ENCODE measurements at places on chromosomes 11 and 22.

DNA sequence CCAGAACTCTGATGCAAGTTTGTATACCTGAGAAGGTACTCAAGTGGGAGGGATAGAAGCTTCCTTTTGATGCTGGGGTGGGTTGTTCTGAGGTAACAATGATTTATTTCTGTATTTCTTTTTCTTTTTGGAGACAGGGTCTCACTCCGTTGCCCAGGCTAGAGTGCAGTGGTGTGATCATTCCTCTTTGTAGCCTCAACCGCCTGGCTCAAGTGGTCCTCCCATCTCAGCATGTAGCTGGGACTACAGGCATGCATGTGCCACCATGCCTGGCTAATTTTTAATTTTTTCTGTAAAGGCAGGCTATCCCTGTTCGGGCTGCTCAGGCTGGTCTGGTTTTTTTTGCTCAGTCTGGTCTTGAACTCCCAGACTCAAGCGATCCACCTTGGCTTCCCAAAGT, 7.9 kb downstream of the KDM2A start:
- no peak for DNase-seq

DNA sequence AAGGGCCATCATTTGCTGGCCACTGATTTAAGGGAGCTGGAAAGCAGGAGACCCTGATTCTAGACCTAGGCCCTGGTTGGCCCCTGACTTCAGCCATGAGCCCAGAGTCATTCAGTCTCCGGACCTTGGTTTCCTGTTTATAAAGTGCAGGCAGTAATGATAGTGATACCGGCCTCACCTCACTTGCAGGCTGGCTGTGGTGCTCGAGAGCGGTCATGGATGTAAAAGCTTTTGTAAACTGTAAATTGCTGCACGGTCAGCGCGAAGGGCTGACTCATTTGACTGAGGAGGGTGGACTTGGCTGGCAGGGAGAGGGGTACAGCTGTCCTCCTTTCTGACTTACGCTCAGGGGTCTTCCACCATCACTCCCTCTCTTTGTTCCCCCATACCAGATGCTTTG, 37.4 kb downstream of the FBLN1 start:
- no peak for DNase-seq

DNA sequence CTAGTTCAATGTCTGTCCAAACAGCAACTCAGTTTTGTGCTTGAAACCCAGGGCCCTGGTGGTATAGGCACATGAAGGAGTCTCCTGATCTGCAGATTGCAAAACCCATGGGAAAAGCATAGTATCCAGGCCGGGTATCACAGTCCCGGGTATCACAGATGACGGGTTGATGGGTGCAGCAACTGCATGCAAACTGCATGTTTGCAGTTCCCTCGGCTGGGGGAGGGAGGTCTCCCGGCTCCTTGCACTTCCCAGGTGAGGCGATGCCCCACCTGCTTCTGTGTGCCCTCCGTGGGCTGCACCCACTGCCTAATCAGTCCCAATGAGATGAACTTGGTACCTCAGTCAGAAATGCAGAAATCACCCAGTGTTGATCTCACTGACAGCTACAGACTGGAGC, 53.9 kb downstream of the KCNQ1 start:
- no peak for DNase-seq

- DNase-seq = peak; percentile 36
Measured at GRCh38 chr11:72222106-72222891, 2.3 kb upstream of the INPPL1 start.

DNA sequence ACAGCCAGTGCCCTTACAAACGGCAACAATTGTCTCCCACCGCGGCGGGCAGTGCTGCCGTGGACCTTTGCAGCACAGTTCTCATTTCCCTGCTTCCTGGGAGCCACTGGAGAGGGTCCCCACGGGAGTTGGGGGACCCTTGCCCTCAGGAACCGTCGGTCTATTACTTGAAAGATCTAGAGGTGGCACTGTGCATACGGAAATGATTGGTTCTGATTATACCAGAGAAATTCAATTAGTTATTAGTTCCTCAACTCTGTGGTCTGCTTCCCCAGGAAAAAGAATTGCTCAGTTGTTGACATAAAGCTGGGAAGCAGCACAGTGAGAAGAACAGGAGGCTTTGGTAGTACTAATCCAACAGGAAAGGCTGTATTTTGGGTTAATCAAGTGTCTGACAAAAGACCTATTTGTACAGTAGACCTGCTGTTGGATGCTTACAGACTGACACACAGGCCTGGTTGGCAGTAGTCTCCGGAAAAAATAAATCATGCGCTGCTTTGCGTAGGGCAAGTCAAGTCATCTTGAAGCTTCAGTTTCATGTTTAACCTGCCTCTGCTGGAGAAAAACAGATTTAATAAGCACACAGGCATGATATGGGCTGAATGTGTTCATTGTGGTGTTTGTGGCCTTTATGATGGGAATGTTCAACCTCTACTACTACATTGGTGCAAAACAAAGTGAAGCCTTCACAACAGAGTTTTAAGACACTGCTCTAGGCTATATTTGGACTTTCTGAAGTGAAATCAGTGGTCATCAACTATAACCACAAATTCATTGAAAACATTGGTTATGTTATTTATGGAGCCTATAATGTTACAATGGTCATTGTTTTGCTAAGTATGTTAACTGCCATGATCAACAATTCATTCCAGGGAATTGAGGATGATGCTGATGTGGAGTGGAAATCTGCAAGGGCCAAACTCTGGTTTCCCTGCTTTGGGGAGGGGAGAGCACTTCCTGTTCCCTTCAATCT, 54.6 kb upstream of the SC5D start:
- no peak for DNase-seq

DNA sequence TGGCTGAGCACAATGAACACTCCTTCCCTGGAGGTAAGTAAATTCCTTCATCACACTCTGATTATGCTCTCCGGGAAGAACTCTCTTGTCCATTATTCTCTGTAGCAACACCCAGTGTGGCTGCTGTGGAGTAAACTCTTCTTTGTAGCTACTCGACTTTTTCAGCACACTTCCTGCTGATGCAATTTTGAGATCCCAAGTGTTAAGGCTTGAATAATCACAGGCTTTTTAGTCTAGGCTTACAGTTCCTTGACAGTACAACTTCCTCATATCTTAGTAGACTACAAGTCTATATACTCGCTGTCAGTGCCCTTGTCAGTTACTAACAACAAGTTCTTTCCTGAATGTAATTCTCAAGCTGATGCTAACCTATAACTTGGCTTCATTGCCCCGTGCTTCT, 301.8 kb upstream of the API5 start:
- no peak for DNase-seq

DNA sequence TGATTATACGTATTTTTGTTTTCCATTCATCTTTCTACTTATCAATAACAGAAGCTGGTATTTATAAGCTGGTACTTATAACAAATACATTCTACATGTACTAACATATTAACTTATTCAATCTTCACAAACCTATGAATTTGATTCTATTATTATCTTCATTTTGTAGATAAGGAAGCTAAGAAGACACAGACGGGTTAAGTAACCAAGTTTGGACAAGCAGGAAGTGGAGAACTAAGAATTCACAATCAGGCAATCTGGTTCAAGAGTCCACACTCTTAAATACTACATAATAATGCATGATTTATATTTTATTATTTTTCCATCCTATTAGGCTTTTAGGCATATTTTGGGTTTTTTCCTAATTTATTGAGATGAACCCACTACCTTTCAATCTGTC, 25.0 kb downstream of the FCHSD2 start:
- DNase-seq = no peak

- DNase-seq = no peak
Measured at GRCh38 chr11:83720675-83721074, 434.5 kb upstream of the CCDC90B start.

DNA sequence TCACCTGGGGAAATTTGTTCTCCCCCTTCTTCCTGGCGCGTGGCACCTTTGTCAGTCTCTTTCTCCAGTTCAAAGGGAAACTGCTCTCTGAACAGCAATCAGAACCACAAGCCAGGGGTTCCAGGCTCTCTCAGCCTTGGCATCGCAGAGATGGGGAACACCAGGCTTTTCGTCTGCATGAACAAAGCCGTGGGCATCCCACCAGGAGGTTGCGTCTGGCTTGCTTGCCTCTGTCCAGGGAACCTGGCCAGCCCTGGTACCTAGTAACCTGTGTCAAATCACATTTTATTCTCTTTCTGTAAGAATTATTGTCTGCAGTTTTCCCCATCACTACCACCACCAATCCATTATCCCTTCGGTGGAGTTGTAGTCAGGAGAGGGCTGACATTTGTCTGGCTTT, 107.0 kb downstream of the WNT7B start:
- no peak for DNase-seq

DNA sequence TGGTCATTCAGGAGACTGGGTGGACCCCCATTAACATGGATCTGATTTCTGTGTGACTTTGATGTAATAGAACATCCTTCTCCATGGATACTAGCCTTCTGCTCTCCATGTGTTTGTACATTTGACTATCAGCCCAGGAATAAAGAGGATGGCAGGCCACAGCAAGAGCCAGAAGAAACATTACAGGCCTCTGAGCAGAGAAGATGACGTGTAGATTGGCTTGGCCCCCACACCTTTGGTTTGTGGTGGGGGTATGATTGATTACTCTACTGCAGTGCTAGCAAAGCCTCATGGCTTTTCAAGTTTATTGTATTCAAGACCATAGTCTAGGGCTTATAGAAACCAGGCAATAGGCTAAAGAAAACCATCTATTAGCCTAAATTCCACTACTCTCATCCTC, 77.0 kb downstream of the GRAMD1B start:
- DNase-seq = no peak

- DNase-seq = no peak
Measured at GRCh38 chr22:22698263-22698750, 53.9 kb downstream of the GGTLC2 start.

GRCh38 chr11:128323381-128323780, 264.0 kb downstream of the ETS1 start:
- DNase-seq = no peak

GRCh38 chr22:26364066-26365015, 64.7 kb upstream of the ASPHD2 start:
- DNase-seq = peak; percentile 70

- DNase-seq = no peak
Measured at GRCh38 chr11:106047631-106048030, 25.6 kb upstream of the MSANTD4 start.

DNA sequence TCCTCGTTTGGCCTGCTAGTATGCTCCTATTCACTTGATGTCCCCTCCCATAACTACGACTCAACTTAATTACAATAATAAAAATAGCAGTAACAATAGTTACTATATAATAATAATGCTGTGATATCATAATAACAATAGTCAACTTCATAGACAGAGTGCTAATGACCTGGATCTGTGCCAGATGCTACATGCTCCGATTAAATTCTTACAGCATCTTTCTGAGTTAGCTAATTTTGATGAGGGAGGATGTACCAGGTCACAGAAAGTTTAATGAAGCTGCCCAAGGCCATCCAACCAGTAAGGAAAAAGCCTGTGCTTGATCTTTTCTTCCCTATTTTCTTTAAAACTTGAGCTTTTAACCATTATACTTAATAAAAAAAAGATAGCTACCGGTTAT, 413.4 kb upstream of the LRRC4C start:
- DNase-seq = peak; percentile 69

- no peak for DNase-seq
Measured at GRCh38 chr11:44179173-44179572, 83.7 kb downstream of the EXT2 start.

- peak; percentile 29 for DNase-seq
Measured at GRCh38 chr11:120500414-120501071, 11.0 kb upstream of the GRIK4 start.

- DNase-seq = no peak
Measured at GRCh38 chr11:45410391-45411227, 124.5 kb upstream of the SYT13 start.

DNA sequence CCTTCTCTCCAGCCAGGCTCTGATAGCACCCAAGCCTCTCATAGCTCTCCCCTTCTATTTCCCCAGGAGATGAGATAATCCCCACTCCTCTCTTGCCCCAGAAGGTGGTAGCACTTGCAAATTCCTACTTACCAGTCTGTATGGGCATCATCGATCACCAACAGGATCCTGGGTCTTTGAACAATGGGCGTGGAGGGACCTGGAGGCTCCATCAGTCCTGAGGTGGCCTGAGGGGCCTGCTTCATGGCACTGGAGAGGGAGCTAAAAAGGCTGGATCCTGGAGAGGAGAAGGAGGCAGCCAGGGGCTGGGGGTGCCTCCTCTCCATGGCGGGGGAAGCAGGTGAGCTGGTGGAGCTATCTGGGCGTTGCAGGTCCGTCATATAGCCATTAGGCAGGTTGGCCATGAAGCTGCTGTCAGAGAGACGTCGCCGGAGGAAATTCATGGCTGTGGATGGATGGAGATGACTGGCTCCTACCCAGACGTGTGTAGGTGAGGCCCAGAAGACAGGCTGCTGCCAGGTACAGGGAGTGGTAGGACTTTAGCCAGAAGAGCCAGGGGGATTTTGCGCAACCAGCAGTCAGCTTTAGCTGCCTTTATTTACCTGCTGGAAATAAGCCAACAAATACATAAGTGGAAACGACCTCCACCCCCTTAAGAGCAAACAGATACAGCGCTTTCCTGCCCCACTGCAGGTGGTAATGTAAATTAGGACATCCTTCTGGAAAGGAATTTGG, 51.8 kb downstream of the SYN3 start:
- peak; percentile 46 for DNase-seq

DNA sequence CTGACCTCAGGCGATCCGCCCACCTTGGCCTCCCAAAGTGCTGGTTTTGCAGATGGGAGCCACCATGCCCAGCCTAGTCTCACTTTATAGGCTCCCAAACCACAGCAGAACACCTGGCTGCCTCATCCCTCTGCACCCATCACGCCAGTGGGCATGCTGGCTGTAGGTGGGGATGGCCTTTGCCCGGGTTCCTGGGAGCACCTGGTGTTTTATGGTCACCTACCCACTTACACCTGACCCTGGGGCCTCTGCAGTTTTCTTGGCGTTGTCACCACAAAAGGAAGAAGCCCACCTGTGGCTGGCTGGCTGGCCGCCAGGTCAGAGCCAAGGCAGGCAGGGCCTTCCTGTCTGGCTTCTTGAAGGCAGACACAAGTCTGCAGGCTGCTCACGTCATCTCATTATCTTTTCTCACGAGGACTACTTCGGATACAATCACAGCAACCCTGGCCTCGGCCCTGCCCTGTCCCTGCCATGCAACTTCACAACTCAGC, 8.2 kb downstream of the RRP7A start:
- DNase-seq = no peak

GRCh38 chr22:27476729-27477128, 324.8 kb downstream of the MN1 start:
- no peak for DNase-seq

All from NCI-H1105 treated with DMSO at 0.1 percent for 48 hours (cell line).